ENCODE measurements at places on chromosomes 11 and 22.

DNA sequence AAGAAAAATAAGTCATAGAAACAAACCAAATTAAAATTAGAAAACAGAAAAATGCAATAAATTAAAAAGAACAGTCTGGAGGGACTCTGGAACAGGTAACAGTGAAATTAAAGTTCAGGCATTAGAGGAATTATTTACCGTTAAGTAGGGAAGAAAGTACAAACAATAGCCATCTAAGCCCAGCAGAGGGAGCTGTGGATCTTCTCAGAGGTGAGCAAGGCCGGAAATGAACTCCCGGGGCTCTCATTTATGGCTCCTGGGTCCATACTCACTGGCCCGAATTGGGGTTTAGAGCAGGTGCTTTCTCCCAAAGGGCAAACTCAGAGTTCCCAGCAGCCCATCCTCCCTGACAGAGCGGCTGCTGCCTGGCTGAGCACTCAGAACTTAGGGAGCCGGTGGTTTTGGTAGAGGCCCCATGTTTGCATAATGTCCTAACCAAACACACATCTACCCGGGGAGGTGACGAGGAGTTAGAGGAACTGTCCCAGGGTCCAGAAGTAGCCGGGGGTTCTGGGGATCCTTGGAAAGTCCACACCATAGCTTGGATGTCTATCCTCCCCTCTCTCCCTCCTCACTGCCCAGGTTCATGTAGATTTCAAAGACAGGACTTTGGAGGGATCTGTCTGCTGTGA, 87.8 kb upstream of the VPREB1 start:
- no peak for DNase-seq

- no peak for DNase-seq
Measured at GRCh38 chr22:26953012-26953883, 295.9 kb downstream of the MIAT start.

DNA sequence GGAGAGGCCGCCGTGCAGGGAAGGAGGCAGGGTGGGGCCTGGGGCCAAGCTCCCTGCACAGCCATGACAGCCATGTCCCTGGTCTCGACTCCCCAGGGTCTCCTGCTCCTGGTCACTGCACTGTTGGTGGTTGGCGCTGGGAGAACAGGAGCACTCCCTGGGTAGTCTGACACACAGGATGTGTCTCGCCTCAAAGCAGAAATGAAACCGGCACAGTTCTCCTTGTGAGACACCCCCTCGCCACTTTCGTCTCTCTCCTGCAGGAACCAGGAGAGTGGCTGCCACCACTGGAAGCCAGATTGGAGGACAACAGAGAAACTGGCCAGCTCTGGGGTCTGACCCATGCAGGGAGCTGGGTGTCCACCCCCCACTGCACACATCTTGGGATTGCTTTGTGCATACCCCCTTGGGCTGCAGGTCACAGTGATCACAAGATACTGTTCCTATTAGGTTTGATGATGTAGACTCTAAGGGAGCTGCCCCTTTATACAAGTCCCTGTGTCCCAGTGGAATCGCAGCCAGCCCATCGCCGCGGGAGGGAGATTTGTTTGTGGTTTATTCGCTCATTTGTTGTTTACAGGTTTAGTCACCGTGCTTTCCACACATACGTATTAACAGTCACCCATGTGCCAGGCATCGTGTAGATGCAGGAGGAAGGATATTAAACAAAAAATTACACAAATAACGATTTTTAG, 27.0 kb upstream of the YWHAH start:
- no peak for DNase-seq

GRCh38 chr11:124788521-124788920, 11.7 kb downstream of the MSANTD2 start:
- no peak for DNase-seq

- no peak for DNase-seq
Measured at GRCh38 chr11:44008698-44009097, 39.1 kb upstream of the ACCSL start.

DNA sequence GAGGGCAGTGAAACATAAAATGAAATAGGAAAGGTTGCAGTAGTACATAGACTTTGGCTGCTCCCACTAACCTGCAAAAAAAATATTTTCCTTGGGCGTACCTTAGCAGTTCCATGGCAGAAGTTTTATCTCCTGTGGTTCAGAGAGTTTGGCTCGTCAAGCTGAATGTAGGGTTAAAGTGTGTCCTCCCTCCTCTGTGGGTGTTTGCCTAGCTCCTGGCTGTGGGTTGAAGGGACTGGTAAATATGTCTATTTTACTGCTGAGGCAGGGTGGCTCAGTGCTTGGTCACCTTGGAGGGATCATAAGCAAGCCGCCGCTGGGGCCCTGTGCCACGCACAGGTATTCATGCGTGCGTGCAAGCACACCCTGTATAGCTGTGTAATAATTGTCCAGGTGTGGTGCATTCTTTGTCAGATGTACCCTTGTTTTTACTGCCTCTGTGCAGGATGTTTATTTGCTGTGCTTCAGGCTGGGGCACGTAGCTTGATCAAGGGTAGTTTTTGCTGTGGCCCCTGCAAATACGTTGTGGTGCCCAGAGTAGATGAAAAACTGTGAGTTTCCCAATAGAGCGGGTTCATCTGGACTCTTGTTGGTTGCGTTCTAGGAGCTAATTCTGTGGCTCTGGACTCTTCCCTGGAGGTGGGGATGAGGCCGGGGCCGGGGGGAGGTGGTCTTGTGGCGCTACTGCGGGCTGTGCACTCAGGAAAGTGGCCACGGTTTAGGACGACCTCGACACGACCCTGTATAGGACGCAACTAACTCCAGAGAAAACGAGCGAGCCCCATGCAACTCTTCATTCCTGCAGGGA, 732 bp upstream of the SORL1 start:
- no peak for DNase-seq

DNA sequence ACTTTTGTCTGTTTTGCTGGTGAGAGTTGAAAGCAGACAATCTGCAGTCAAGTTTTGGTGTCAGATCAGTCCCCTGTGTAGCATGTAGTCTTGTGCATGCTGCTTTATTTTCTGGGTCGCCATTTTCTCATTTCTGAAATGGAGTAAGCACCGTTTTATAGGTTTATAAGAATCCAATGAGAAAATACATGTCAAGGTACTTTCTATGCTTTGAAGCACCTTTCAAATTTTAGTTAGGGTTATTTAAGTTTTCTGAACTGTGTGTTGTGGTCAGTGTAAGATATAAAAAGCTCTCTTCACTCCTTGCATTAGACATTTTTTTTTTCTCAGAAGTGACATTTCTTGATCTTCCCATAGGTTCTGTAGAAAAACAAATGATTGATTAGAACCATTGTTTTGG, 283.2 kb downstream of the ETS1 start:
- DNase-seq = no peak

DNA sequence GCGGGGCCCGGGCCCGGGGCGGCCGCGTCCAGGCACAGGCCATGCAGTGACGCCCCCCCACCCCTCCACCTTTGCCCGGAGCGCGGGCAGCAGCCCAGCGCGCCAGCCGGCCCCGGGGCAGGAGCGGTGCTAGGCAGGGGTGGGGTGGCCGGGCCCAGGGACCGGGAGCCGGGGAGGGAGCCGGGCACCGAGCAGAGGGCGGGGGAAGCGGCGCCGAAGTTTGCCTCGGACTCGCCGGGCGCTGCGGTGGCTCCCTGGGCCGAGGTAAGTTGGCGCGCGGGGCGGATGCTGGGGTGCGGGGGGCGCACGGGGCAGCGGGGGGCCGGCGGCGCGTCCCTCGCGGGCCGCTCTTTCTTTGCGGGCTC, 332 bp downstream of the TEAD1 start:
- no peak for DNase-seq

DNA sequence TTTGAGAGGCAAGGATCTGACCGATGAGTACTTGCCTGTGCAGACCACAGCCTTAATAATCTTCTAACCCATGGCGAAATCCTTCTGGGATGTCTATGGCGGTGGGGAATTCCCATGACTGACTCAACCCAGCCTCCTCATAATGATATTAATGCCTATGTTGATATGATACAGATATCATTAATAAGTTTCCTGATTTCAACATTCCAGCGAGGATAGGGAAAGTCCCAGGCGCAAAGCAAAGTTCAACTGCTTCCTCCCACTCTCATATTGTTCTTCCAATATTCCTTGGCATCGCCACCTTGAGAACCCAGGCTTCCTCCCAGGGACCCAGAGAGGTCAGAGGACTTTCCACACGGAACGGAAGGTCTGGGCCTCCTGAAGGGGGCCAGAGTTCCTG, 110.3 kb upstream of the TMEM45B start:
- no peak for DNase-seq

DNA sequence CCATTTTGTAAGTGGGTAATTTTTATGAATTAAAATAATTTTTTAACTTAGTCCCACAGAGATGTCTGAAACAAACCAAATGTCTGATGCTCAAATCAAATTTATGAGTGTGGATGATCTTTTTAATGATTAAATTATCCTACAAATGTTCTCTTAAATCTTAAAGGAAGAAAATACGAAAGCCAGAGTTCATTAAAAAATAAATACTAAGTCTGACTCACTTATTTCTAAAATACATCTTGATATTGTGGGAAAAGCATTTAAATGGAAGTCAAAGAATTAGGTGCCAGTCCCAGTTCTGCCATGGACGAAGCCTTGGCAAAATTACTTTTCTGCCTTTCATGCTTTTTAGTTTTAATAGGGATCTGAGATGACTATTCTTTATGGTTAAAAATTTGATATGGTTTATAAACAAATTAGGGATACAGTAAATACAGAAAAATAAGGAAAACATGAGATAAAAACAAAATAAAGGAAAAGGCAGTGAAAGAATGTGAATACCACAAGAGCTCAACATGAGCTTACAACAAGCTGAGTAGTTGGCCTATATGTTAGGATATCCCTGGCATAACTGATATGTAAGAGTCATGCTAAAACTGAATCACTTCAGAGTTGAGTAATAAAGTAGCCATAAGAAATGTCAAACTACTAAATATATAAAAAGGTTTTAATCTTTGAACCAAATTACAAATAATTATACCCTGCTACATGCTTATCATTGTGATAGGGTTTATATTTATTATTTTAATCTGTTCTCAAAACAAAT, 9.2 kb downstream of the CCDC34 start:
- no peak for DNase-seq

DNA sequence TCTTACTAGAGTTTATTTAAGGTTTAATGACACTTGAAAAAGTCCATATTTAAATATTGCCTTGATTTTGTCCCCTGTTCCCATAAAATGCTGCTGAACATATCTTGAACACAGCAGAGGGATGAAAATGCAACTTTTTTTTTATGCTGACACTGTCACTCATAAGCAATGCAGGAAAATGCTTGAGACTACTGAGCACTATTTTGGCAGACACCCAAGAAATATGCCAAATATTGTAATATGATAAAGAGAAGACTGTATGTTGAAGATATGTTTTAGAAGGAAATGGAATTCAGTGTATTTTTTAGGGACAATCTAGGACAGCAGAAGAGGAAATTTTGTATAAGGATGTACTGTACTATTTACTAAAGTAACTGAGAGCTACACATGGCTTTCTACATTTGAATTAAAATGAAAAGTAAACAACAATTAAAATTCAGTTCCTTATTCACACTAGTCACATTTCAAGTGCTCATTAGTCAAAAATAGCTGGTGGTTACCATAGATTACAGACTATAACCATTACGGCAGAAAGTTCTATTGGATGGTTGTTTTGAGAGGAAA, 58.6 kb downstream of the LRRC4C start:
- DNase-seq = no peak

DNA sequence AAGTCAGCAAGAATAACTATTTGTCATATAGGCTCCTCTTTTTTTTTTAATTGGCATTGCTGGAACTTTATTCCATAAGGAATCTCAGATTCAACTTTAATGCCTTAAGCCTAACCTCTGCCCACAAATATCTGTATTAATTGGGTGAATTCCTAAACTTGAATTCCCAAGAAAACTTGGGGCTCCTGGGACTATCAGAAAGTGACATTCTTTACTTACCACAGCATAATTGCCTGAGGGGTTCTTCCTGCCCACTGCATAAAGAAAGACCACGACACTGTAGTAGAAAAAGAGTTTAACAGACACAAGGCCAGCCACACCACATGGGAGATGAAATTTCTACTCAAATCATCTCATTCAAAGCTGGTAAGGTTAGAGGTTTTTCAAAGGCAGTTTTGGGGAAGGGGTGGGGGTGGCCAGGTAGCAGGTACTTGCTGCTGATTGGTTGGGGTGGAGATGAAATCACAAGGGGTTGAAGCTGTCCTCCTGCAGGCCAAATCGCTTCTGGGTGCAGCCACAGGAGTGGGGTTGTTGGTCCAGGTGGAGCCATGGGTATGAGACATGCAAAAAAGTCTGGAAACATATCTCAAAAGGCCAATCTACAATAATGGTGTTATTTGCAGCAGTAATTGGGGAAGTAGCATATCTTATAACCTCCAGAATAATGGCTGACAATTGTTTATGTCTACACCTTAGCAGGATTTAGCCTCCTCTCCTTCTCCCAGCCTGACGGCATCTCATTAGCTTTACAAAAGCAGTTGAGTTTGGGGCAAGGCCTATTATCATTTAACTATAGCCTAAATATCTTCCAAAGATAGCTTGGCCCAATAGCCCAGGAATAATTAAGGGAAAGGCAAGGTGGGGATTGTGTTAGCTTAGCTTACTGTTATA, 4.8 kb upstream of the NLRP10 start:
- no peak for DNase-seq

DNA sequence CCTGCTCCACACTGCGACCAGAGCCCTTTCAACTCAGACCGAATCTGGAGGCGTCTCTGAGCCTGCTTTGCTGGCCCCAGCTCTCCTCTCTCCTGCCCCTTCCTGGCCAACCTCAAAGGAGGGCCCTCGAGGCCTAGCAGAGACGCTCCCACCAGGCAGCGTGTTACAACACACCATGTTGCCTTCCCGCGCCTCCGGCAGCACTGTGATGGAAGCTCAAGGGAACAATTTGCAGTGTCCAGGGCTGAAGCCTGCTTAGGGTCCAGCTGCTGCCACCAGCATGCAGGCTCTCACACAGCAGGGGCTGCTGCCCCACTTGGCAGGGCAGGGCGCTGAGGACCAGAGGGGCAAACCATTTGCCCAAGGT, 18.4 kb downstream of the LINC01488 start:
- DNase-seq = no peak

DNA sequence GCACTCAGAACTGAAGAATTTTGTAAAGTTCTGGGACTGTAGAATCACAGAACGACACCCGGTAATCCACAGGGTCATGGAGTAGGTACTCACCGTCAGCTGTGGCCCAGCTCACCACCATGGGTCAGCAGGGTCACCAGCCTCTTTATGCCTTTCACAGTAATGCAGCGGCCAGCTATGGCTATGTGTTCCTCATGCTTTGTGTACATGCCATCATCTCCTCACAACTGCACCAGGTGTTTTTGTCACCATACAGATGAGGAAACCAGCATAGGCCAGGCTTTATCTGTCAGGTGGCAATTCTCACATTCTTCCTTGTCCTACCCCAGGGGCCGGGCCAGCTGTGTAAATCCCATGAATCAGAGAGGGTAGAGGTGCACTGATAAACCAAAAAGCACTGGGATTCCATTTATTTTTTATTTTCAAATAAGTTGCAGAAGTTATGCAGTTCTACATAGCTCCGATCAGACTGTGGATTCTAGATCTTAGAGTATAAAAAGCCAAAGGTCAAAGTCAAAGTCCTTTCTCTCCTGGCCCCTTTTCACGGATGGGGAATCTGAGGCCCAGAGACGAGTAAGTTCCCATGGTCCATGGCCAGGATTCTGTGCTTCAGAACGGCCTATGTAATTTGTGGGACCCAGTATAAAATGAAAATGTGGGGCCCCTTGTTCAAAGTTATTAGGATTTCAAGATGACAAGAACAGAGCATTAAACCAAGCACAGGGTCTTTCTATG, 17.5 kb downstream of the TSKU start:
- no peak for DNase-seq

- no peak for DNase-seq
Measured at GRCh38 chr11:47272706-47273105, 2.8 kb downstream of the MADD start.

- DNase-seq = no peak
Measured at GRCh38 chr11:9606809-9607510, 33.5 kb downstream of the WEE1 start.
